Activated CD4-positive, alpha-beta T cell treated with anti-CD3 and anti-CD28 coated beads, Interleukin-2, amount 50 U/mL, for 24 hours (primary cell): ENCODE measurements at places on chromosomes 2 and 18.

DNA sequence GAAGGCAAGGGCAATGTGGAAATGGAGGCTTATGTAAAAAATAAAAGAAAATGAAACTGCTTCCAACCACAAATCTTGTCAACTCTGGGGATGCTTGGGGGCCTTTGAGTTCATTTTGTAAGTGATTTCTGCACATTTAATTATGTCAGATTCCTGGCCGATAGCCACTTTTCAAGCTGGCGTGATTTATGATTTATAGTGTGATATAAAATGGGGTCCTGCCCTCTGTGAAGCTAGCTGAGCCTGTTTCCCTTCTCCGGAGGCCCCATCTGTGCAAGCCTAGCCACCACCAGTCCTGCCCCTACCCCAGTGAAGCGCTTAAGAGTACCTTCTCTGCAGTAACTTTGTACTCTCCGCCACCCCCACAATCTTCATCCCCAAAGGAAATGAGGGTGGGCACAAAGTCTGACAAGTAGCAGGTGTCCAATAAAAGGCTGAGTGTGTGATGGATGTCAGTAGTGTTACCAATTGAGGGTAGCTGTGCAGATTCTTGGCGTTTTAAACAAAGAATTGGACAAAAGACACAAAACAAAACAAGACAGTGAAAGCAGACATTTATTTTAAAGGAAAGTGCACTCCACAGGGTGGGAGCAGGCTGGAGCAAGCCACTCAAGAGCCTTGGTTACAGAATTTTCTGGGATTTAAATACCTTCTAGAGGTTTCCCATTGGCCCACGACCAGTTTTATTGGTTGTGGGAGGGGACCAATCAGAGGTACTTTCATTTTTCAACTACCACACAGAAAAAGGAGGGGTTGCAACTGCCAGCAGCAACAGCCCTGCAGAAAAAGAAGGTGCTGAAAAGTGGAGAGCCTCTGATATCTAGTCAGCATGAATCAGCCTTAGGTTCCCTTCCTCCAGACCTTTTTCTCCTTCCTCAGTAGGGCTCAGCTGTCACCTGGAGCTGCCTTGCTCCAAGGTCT is 39.0 kb upstream of the SIX3 start:
- DNase-seq = no peak

- DNase-seq = no peak
Measured at GRCh38 chr2:160199683-160200389, at the start of gene ITGB6. ITGB6 (minus strand) TSS chr2:160200272; CDS start chr2:160200063, 209 bp downstream.

DNA sequence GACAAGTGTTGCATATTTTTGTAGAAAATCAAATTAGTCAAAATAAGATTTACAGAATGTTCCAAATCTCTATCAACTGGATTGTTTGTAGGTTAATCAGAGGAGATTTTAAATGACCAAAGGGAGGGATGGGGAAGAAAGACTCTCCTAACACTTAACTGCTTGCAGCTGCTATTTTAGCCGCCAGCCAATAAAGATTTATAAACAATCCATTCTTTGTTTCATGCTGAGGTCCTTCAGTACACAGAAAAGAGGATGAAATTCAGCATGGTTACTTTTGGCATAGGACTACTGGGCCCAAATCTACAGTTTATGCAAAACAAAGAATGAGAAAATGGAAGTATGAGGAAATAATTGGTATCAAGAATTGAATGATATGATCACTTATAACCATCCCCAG is 86.4 kb upstream of the FN1 start:
- DNase-seq = no peak

GRCh38 chr2:69335311-69335710 is 51.7 kb downstream of the GFPT1 start:
- DNase-seq = no peak

DNA sequence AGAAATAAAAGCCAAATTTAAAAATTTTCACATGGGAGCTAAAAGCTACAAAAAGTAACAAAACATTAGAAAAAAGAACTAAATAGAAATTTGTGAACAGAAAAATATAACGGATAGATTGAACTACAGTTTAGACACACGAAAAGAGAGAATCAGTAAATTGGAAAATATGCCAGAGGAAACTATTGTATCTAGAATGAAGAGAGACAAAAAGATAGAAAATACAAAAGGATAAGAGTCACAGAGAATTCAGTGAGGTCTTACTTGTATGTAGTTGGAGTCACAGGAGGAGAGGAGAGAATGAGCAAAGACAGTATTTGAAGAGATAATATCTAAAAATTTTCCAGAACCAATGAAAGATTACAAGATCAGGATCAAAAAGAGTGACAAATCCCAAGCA is 11.3 kb upstream of the MCFD2 start:
- no peak for DNase-seq

DNA sequence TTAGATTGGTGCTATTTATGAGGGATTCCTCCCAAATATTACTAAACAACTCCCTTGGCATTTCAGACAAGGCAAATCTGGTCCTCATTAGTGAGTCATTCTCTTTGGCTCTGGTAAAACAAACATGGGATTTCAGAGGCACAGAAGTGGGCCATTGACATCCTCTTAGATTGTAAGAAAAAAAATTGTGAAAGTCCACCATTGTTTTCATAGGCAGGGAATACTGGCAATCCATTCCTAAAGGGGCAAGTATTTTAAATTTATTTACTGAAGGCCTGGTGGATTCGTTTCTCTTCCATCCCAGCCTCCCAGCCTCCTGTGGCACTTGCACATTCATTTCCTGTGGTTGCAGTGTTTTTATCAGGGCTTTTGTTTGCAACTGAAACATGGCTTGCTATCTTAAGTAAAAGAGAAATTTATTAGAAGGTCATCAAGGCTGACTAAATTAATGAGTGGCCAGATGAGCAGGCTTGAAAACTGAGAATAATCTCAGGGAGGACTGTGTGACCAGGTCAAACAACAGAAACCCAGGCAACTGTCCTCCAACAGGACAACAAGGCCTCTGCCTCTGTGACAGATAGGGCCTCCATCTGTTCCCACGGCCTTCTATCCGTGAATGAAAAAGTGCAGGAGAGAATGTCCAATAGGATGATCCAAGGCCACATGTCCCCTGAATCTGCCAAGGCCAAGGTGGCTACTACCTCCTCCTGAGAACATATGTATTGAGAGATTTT is 23.1 kb upstream of the TNFAIP6 start:
- DNase-seq = no peak

GRCh38 chr18:74264303-74265020 is 27.3 kb downstream of the CYB5A start:
- DNase-seq = no peak

DNA sequence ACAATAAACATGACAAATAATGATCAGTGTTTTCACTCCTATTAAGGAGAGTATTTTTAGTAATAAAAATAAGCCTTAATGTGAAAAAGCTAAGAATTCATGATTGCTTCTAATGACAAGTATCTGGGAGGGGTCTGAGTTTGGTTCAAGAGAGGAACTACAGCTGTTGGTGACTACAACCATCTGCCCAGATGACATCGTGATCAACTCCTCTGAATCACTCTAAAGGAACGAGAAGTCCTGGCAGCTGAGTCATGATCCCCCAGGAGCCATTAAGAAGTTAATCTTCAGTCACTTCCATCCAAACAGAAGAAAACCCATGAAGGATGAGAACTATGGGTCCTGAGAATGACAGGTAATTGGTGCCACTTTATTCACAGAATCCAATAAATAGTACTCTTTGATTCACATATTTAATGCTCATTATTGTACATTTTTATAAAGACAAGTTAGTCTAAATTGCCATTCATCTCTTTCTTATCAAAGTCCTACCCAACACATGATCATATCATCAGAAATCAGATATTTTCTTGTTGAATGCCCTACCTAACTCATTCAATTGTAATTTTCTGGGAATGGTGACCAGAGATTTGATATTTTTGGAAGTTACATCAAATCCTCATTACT is 6.8 kb downstream of the TFPI start:
- DNase-seq = no peak

GRCh38 chr18:27075828-27076227 is 109.3 kb downstream of the CHST9 start:
- no peak for DNase-seq

DNA sequence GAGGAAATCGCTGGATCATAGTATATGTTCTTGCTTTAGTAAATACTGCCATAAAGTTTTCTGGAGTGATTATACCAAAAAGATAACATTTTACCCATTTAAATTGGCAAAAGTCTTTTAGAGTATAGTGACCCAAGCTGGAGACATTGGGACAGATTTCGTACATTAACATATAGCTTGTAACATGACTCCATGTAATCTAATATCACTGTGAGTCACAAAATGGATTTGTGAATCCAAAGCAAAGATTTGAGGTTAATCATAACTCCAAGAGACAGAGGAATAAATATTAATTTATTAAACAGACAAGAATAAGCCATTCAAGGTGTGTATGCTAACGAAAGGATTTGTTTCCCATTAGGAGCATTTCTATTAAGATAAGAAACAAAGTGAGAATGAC is 45.0 kb upstream of the RMP24 start:
- no peak for DNase-seq

DNA sequence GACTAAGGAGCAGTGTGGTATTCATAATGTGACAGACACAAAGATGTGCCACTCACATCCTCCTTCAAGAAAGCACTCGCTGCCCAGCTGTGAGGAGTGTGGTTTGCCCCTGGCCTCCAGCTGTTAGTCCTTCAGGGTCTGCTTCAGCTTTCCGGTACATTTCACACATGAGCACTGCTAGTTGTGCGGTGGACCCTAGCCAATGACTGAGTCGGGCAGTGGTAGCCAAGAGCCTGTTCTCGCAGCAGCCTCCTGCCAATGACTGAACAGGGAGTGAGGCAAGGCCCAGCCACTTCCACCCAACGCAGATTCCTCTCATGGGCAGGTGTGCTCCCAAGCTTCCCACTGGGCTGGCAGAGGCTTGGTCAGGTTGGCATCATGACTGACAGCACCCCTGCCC is 254.3 kb downstream of the RBM43 start:
- DNase-seq = no peak

GRCh38 chr2:65153515-65153914 is 23.6 kb upstream of the RAB1A start:
- DNase-seq = no peak

DNA sequence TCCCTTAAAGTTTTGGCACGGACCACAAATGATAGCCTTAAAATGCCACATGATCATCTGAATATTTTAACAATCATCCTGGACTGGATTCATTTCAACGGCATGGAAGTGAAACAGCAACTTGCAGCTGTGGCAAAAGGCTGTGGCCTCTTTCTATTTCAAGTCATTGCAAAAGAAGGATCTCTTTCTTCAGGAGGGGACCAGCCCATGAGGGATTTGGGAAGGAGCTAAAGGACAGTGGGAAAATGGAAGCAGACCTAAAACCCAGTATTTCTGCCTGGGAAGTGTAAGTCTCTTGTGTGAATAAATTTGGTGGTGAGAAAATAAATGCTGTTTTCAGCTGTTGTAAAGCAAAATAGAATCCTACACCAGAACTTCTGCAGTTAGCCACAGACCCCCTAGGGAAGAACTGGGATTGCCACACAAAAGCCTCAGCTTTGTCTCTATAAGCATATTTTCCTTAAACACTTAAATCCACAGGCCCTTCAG is 107.3 kb upstream of the ZFP36L2 start:
- no peak for DNase-seq

DNA sequence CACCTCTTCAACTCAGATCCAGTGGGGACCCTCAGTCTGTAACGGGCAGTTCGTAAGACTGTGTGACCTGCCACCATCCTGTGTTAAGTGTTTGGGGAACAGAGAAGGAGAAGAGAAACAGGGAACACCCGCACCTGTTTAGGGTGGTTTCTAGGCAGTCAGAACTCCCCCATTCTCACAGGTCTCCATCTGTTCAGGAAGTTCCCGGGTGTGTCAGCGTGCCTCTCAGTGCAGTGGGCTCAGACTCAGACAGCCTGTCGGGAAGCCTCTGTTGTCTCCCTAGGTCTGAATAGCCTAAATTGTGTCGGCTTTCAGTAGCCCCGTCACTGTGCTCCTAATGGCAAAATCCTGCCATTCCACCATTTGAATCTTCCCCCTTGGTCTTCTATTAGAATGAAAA is 256.6 kb downstream of the LOXHD1 start:
- no peak for DNase-seq

- DNase-seq = peak; percentile 9
Measured at GRCh38 chr2:57720728-57721627, 325.6 kb upstream of the VRK2 start.

DNA sequence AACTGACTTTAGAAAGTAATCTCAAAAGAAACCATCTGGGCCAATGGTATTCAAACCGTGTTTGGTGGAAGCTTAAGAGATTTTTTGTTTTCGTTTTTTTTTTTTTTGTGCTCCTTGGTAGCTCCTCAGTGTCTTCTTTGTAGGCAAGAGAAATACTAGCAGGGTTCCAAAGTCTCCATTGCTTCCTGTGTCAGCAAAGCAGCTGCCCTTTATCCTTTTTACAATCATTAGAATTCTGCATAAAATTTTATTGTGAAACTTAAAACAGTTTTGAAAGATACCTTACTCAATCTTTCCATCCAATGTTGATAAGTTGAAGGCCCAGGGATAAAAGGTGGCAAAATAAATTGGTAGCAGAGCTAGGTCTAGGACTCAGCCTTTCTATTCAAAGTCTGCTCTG is 479 bp downstream of the IL1F10 start:
- no peak for DNase-seq

DNA sequence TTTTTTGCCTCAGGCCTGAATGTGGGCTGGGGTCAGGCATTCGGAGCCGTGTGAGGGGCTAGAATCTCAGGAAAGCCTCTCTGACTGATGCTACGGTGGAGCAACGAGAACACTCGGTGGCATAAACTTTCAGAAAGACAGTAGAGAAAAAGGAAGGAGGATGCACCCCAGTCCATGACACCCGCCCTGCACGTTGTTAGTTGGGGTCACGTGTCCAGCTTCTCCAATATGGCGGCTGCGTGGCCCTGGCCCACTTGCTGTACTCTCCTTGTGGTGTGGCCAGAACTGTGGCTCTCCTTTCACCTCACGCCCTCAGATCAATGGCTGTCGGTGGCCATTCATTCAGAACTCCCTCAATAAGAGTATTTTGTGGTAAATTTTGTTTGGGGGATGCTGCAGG is 131.2 kb downstream of the KCTD1 start:
- DNase-seq = no peak

- DNase-seq = no peak
Measured at GRCh38 chr18:36798738-36799473, 29.9 kb downstream of the TPGS2 start.

DNA sequence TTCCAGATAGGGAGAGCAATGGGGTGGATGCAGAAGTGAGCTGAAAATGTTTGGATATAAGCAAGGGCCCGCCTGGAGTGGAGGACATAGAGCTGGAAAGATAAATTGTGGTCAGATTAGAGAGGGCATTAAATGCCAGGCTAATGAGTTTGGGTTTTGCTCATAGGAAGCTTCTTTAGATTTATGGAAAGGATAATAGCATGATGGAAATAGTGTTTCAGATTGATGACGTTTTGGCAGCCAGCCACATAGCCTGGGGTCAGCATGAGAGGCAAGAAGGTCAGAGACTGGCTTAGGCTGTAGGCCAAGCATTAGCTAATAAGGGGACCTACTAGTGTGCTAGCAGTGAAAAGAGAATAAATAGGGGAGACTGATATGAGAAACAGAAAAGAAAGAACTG is 321.6 kb downstream of the STK39 start:
- DNase-seq = no peak
